ENCODE measurements at places on chromosomes 6 and 20. TPM values are rescaled to one million over a fixed set of nuclear protein-coding genes. Genes with fewer than 3 reads are reported as not detected.

DNA sequence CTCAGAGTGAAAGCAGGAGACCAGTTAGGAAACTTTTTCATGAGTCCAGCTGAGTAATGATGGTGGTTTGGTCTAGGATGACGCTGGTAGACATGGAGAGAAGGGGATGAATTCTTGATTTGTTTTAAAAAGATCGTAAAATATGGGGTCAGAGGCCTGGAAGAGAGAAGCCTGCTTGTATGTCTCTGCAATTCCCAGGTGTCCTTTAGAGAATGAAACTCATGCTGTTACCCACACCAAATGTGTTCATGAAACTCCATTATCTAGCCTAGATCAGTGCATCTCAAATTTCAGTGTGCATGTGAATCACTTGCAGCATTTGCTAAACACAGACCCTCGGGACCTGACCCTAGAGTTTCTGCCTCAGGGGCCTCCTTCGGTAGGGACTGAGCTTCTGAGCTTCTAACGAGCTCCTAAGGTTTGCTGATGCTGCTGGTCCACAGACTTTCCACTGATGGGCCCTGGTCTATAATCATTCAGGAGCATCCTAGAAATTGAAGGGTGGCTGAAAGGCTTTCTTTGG, 302.0 kb upstream of the PLCB4 start:
- DNase-seq = no peak

GRCh38 chr6:124968401-124968800, 6.2 kb downstream of the RNF217 start:
- no peak for DNase-seq

GRCh38 chr20:59948212-59948611, 8.0 kb downstream of the FAM217B start:
- DNase-seq = no peak

DNA sequence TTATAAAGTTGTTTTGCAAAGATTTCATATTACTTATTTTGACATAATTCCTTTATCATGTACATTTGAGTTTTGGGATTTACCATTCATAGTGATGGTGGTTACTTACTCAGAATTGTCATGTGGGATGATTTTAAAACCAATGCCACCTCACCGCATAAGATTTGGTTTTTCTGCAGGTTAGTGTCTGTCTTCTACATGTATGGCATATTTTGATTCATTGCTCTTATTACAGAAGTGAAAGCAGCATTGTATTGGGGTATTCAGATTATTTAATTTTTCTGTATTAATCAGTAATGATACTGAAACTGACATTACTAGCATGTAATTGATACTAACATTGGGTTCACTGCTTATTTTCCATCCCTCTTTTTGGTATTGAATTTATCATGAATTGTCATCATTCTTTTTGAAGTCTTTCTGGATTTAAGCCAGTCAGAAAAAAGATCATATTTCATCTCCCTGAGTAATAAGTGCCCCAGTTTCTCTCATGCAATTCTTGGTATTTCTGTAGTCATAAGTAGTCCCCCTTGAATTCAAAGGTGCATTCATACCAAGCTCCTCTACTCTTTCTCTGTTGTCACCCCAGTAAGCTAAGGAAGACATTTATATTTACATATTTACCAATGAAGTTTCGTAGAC, 176.6 kb downstream of the BCKDHB start:
- DNase-seq = no peak

GRCh38 chr6:11341867-11342266, 109.4 kb upstream of the NEDD9 start:
- no peak for DNase-seq

DNA sequence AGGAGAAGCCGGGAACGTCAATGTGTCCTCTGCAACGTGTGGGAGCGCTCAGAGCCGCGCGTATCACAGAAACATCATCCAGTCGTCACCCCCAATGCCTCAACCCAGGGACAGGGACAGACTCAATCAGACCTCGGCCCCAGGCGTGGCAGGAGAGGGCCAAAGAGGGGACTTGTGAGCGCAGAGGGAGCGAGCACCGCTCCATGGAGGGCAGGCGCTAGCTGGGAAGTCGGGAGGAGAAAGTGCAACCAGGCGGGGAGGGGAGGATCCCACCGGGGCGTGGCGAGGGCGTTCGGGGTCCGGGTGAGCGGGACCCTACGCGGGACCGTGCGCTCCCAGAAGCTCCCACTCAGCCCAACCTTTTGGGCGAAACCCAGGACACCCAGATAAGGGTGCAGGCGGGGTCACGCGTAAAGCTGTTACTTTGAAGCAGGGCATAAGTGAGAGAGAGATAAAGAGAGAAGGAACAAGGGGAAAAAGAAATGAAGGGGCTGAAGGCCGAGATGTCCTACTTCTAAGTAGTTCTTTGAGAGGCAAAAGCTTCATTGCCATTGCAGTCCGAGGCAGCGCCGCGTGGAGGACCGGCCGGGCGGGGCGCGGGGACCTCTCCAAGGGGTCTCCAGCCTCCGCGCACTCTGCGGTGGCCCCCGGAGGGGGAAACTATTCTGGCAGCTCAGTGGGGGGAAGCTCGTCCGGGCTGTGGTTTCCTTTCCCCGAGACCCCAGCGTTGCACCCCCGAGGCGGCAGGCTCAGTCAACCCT, 862 bp upstream of the SOBP start:
- no peak for DNase-seq

DNA sequence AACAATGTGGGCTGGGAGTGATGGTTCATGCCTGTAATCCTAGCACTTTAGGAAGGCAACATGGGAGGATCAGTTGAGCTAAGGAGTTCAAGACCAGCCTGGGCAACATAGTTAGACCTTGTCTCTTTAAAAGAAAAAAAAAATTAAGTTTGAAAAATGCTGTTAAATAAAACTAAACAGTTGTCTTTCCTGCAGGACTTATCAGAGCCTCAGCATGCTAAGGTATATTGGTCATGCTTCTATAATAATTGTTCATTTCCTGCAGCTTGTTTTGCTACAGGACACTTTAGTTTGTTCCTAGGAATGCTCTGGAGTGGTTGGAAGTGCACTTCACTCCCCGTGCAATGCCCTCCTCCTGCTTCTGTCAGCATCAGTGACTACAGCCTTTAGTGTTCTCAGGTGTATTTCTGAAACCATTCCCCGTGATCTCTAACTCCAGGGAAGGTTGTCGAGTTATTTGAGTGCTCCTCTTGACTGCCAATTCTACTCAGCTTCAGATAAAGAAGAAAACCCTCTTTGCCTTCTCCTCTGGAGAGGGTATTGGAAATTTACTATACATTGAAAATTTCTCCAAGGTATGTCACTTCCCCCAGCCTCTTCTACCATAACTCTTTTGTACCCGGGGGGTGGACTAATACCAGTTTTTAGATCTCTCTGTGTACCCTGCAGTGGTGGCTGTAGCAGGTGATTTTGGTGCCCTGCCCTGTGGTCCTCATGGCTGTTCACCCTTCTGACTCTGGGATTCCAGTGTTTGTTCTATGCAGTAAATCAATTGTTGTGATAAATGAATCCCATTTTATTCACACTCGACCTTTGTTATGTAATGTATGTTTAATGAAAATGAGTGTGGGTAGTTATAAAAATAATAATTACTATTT, 33.8 kb downstream of the NHLRC1 start:
- no peak for DNase-seq

- DNase-seq = no peak
Measured at GRCh38 chr20:33668466-33669155, 1.9 kb downstream of the ACTL10 start.

GRCh38 chr20:23132930-23133559, 46.9 kb upstream of the CD93 start:
- DNase-seq = no peak

- no peak for DNase-seq
Measured at GRCh38 chr20:50401587-50402418, 108.4 kb upstream of the PTPN1 start.

DNA sequence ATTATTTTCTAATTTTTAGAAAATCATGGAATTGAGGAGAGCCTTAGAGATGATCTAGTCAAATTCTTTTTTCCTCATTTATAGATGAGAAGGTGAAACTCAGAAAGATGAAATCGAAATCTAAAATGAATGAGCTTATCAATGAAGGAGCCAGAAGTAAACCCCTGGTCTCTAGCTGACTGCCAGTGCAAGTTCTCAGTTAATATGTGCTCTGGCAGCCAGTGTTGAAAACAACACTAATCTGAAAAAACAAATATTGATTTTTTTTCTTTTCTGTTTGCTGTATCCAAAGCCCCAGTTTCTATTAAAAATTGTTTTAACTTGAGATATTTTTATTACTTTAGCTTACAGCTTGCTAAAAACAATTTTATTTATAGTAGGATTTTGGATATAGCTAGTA, 21.5 kb upstream of the PBOV1 start:
- DNase-seq = no peak

- DNase-seq = no peak
Measured at GRCh38 chr6:36269834-36270705, at the start of gene PNPLA1. PNPLA1 (plus strand) TSS chr6:36270060; CDS start chr6:36270460, 400 bp downstream.

- no peak for DNase-seq
Measured at GRCh38 chr6:115358616-115359015, 702.1 kb downstream of the FRK start.

- DNase-seq = no peak
Measured at GRCh38 chr20:46785958-46786357, 76.5 kb downstream of the SLC2A10 start.

- DNase-seq = no peak
Measured at GRCh38 chr20:42734660-42735368, 454.9 kb downstream of the PTPRT start.

- DNase-seq = no peak
Measured at GRCh38 chr6:2706558-2706957, 44.2 kb downstream of the MYLK4 start.

Gene PTCHD4
- 1.1 TPM for total RNA-seq

Gene NOX3
- not detected for total RNA-seq

Gene LHFPL5
- not detected for total RNA-seq

Gene PHACTR1
- total RNA-seq = 2.5 TPM

Gene DEF6
- 1.1 TPM for total RNA-seq

Gene CCN6
- total RNA-seq = not detected

Gene TJAP1
- total RNA-seq = 31.0 TPM

Gene HEY2
- 43.0 TPM for total RNA-seq

Data from chondrocyte (in vitro differentiated cells).